ENCODE measurements at places on chromosomes 1 and 21. TPM values are rescaled to one million over a fixed set of nuclear protein-coding genes. Genes with fewer than 3 reads are reported as not detected.

KRTAP19-3 gene
- not detected for total RNA-seq

FAM151A gene
- not detected for total RNA-seq

PTAFR gene
- total RNA-seq = 0.13 TPM

USH2A gene
- not detected for total RNA-seq

CFAP74 gene
- total RNA-seq = not detected

NBPF20 gene
- 1.0 TPM for total RNA-seq

SLAMF7 gene
- 2.7 TPM for total RNA-seq

CD52 gene
- total RNA-seq = not detected

GPR3 gene
- total RNA-seq = 2.8 TPM

PLEKHN1 gene
- not detected for total RNA-seq

CNKSR1 gene
- not detected for total RNA-seq

KLHDC7A gene
- not detected for total RNA-seq

CR1 gene
- total RNA-seq = not detected

RAVER2 gene
- 7.0 TPM for total RNA-seq

TSTD1 gene
- 14.6 TPM for total RNA-seq

Data from epithelial cell of alveolus of lung (primary cell).